ENCODE measurements at places on chromosomes 13 and 19.

DNA sequence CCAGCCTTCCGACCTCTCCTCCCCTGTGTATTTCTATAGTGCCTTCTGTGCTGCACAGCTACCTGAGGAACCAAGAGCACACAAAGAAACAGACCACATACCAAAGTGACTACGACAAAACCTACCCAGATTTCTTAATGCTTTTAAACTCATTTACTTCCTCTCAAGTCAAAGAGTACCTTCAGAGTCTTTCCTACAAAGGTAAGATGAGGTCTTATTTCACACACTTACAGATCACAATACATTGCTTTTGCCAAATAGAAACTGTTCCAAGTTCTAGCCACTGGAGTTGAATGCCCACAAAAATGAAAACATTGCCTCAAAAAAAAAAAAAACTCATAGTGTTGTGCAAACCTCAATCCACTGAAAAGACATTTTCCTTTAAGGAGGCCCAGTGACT is 36.4 kb downstream of the TEX26 start:
- DNase-seq, result no peak

DNA sequence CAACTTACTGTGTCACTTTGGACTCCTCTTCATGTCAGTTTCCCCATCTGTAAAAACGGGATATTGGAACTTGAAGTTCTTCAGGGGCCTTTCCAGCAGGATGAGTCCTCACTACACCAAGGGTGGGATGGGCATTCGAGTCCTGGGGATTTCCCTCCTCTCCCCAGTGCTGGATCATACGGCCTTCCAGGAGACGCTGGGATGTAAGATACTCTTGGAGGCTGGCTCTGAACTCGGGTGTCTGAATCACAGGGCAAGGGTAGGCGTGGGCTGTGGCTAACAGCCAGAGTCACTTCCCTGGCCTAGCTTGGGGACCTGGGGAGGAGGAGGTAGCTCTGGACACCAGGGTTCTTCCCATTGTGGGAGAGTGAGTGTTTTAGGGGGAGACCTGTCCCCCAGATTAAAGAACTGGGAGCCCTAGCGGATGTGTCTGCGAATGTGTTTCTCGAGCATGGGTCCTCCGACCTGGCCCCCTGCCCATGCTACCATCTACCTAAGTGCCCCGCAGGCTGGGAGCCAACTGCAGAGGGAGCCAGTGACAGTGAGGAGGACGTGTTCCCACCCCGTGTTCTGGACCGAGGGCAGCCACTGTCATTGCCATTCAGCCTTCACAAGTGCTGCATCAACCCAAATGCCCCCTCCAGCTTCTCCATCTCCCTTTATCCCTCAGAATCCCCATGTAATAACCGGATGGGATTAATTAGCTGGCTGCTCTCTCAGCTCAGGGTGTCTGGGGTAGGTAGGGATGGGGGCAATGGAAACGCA is 2.4 kb upstream of the CYTH2 start:
- no peak for DNase-seq

- DNase-seq, result no peak
Observed at GRCh38 chr13:61162636-61163035, 253.0 kb downstream of the PCDH20 start.

DNA sequence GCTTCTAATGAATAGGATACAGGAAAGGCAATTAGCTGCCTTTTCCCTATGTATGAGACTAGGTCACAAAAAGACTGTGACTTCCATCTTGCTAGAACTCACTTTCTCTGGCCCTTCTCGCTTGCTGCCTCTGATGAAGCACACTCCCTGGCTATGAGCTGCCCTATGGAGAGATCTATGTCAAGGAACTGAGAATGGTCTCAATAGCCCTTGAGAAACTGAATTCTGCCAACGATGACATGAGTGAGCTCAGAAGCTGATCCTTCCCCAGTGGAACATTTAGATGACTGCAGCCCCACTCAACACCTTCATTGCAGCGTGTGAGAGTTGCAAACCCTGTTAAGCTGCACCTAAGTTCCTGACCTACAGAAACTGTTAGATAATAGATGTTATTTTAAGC is 309.8 kb downstream of the COG6 start:
- DNase-seq, result no peak

Measured in H1 (cell line).